ENCODE measurements at places on chromosomes 5 and 9.
A peak's percentile ranks its signal among the peaks of the same experiment; 100 is the strongest.

DNA sequence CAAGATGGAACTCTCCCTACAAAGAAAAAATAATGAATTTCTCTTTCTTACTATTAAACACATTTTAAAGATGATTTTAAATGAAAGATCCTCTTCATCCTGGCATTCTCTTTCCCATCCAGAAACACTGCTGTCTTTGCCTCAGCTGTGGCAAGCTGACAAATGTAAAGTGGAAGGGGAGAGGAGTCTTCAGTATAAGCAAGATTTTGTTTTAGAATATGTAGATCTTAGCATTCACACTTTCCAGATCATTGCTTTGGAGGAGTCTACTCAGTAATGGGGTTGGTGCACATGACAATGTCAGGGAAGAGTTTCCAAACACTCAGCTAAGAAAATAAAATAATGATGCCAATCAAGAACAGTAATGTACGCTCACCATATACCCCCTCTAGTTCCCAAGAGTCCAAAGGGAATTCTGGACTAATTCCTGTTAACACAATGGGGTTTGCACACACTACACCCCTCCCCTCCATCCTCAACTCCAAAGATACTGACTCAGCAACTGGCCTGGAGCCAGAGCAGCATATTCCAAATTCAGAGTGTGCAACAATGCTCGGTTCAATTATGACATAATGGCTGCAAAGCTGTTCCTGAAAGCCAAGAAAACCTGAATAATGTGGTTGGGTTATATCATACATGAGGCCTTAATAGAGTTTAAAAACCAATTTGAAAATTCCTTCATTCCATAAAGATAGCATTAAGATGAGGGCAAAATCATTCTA, 4.6 kb downstream of the C5orf63 start:
- DNase-seq, result no peak

GRCh38 chr5:38831909-38832308, 13.9 kb upstream of the OSMR start:
- peak; percentile 66 for DNase-seq

DNA sequence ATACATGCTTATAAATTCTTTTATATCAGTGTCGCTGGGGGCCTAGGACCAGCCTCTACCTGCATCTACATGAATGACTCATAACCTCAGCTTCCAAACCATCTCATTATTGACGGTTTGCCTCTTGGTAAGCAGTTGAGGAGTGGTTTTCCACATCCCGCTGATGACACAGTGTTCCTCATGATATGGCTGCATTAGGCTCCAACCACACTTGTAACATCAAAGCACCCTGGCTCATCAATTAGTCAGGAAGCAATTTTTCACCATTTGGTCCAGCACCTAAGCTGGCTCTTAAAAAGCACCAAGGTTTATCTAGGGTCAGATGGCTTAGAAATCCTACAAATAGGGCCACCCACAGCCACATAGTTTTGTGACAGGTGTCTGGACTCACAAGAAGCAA, 402.4 kb downstream of the ARHGEF28 start:
- DNase-seq, result no peak

DNA sequence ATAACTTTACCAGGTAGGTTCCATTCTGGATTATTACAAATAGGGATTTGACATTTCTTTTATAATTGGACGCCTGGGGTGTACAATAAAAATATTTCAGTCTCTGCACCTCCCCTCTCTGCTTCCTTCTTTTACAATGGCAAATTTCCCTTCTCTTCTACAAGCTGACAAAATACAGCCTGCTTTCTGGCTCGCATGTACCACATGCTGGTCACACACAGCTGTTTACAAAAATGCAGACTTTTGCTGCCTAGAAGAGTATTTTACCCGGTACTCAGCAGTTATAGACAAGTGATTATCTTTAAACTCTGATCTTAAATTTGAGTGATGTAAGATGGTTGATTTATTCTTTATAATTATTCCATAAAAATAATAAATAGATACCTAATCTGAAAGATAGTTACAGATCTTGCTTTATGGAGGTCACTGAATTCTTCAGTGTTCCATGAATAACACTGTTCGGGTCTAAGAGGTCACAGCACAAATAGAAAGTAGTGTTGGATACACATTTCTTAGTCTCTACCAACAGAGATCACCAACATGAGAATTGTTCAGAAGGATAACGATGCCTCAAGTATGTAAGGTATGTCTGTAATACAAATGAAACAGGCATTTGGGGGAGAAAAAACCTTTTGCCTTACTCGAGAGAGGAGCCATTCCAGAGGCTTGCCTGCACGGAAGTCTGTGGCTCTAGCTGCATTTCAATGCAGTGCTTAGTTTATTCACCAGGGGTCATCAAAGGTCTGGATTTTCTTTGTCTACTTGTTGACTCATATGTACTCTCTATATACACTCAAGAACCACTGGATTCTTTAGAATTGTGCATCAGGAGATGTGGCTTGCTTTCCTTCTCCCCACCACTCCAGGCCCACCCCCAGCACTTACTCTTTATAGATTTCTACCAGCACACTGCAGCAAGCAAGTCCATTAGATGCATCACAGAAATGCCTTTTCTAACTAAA, 206.6 kb upstream of the RFX3 start:
- DNase-seq, result peak; percentile 80

DNA sequence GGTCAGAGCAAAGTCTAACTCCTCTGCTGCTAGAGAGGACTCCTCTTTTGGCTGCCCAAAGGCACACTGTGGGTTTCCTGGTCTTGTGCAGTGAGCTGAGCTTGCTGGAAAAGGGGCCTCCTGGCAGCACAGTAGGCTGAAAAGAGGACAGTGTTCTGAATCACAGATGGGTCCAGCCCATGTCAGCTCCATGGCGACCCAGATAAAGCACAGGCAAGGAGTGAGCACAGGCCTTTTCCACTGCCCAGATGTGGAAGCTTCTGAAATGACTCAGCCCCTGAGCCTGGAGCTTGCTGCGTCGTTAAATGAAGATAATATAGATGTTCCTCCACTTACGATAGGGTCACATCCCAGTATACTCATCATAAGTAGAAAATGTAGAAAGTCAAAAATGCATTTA, 8.1 kb downstream of the CCDC180 start:
- DNase-seq, result no peak

DNA sequence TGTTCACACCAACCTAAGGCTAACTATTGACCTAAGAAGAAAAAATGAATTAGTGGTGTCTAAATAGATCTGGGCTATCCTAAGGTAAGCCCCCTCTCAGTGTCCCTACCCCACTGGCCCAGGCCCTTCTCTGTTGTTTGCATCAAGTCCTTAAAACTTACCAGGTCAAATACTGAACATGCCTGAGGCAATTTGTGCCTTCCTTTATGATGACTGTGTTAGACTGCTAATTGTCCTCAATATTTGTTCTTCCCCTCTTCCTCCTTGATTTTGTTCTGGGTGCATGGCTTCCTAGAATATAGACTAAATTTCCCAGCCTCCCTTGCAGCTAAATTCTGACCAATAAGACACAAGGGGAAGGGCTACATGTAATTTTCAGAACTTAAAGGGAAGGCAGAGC, 199.9 kb downstream of the ADAMTS12 start:
- DNase-seq, result no peak
